ENCODE measurements at places on chromosomes 2 and 18.

- DNase-seq = peak; percentile 88
These were observed 27.3 kb upstream of the NTSR2 start for GRCh38 chr2:11697103-11697871.

- DNase-seq = no peak
These were observed 163.1 kb downstream of the TMEM18 start for GRCh38 chr2:513981-514706.

DNA sequence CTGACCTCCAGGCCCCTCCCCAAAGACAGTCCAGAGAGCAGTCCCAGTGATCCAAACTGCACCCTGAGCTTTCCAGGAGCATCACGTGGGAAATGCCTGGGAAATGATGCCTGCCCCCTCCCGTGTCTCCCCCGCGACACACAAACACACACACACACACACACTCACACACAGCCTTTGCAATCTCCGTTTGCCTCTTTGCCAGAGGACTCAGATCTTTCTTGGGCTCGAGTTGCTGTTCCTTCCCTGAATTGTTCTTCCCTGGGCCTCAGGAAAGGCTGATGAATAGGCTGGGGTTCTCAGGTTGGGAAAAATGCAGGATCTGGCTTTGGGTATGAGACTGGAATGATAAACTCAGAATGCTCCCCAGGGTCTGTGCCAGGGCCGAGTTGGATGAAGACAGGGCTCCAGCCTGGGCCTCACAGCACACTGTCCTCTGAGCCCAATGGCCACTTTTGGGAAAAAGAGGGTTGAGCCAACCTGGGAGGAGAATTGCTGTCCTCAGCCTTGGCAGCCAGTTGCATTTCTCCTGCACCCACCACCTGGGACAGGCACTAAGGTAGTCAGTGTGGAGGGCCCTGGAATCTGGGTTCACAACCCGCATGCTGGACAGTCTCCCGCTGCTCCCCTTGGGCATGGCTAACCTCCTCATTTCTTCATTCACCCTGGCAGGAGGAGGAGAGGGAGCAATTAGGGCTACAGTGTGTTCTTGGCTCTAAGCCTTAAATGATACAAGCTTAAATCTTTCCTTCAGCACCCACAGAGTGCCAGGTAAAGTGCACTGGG, 43.9 kb upstream of the ATP6V1B1 start:
- no peak for DNase-seq

- DNase-seq = no peak
These were observed 374.3 kb downstream of the TMX3 start for GRCh38 chr18:68340606-68341005.

DNA sequence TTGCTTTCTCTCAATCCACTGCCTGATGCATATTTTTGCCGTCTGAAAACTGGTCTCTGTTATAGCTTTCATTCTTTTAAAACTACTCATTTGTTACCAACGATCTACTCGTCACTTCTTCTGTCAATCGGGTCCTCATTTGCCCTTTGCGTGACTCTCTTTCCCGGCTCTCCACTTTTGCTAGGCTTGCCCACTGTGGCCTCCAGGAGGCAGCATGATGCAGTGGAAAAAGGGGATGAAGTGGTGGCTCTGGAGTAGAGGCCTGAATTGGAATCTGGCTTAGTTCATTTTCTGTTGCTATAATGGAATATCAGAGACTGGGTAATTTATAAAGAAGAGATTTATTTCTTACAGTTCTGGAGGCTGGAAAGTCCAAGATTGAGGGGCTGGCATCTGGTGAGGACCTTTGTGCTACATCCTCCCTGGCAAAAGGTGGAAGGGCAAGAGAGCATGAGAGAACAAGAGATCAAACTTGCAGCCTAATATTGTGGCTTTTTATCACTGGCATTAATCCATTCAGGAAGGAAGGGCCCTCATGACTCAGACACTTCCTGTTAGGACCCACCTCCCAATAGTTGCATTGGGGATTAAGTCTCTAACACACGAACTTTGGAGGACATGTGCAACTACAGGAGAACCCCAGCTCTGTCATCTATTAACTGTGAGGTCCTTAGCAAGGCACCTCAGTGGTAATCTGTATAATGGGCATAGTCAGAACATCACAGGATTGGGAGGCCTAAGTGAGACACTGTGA, 15.4 kb downstream of the GDF7 start:
- no peak for DNase-seq

DNA sequence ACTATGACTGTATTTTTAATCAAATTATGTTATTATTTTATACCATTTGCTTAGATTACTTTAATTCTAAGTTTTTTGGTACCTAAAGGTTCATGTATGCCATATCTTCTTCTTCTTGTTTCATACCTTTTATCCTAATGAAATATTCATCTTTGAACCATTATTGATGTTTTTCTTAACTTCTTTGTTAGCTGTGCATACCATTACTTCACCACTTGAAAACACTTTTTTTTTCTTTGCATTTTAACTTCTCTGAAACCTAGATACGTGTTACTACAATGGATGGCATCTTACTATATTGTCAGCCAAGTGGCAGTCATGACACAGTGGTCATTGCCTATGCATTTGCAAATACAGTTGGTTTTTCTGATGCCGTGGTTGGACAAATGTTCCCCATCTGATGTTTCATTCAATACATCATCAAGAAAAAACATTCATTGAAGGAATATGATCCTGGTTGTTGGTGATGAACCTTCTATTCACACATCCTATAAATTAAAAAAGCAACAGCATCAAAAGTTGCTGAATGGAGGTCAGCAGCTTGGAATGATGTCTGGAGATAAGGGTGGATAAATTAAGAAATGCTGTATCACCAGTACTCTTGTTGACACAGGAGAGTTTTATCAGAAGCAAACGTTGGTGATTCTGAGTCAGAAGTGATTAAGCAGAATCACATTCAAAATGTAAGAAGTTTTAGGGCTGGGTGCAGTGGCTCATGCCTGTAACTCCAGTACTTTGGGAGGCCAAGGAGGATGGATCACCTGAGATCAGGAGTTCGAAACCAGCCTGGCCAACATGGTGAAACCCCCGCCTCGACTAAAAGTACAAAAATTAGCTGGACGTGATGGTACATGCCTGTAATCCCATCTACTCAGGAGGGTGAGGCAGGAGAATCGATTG, 7.4 kb downstream of the IL36A start:
- no peak for DNase-seq

DNA sequence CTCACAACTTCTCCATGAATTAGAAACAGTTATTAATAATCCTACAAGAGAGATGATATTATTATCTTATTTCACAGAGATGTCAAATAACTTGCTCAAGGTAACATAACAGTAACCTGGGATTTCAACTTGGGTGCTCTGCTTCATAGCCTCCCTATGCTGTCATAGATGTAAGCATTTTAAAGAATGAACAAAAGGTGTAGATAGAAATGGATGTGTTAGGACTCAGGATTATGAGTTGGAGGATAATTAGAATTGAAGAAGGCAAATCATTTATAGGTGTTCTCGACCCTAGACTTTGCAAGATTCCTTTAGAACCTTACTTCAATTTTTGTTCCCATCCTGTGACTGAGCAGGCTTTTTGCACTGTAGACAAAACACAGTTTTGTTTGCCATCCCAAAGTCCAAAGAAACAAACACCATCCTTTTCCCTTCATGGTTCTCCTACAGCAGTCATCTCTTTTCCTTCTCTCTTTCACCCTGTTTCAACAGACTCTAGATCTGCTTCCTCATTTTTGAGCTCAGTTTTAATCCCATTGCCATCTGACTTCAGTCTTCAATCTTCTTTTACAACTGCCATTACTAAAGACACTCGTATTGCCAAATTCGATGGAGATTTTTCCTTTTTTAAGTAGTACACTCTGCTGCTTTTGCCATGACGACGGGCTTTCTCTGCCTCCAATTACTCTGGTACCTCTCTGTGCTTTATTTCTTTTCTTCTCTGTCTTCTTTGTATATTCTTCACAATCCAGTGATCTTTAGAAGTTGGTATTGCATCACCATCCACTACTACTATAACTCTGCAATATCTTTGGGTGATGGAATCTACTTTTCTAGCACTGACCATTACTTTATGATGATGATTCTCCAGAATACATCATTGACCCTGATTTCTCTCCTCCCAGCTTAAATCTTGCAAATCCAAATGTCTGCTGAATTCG, 4.5 kb downstream of the HNMT start:
- peak; percentile 78 for DNase-seq

DNA sequence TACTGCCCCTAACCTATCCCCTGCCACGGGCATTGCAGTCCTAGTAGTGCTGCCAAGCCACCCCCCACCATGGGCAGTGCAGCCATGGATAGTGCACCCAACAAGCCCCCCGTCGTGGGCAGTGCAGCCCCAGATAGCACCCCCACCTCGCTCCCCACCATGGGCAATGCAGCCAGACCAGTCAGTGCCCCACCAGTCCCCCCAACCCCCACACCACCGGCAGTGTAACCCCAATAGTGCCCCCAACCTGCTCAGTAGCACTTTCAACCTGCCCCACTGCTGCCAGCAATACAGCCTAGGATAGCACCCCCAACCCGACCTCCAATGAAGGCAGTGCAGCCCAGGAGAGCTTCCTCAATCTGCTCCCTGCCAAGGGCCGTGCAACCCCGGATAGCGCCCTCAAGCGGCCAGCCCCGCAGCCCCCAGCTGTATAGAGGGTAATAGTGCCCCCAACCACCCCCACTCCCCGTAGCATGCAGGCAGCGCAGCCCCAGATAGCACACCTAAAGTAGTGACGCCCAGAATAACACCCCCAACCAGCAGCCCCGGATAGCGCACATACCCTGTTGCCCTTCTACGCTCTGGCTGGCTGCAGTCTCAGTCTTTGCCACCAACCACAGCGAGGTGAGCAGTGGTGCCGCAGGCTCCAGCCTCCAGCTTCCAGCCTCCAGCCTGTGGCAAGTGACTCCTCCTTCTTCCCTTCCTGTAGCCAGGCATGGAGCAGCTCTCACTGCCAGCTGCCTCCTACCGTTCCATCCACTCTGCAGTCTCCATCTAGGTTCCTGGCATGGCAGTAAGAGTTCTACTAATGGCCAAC, 45.4 kb upstream of the ANKRD62 start:
- no peak for DNase-seq

GRCh38 chr2:122705746-122706145, 950.3 kb downstream of the TSN start:
- no peak for DNase-seq

DNA sequence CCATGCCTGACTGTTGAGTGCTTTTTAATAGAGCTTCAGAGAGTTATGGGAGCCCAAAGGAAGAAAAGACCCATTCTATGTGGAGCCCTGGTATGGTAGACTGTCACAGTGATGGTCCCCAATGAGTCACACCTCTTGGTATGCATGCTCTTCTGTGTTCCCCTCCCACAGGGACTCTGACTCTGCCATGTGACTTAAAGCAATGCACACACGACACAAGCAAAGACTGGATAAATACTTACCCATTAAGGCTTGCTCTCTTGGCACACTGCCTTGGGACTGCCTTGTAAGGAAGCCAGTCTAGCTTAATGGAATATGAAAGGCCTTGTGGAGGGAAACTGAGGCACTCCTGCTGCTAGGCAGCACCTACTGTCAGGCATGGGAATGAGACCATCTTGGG, 16.7 kb upstream of the DTNB start:
- no peak for DNase-seq

DNA sequence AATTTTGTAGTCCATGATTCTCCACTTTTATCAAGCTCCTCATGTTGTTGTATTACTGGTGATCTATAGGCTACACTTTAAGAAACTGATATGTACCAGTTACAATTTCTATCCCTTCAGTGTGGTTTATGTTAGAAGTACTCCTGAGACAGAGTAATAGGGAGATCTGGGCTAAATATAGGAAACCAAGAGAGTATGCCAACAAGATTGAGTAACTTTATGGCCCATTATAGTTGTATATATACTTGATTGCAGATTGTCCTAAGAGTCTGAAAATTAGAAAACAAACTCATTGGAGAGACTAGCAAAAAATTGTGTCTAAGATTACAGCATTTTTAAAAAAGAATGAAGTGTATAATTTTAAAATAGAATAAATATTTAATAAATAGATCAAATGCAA, 605.6 kb downstream of the XIRP2 start:
- no peak for DNase-seq

GRCh38 chr2:191565647-191566198, 112.2 kb upstream of the NABP1 start:
- DNase-seq = peak; percentile 43

DNA sequence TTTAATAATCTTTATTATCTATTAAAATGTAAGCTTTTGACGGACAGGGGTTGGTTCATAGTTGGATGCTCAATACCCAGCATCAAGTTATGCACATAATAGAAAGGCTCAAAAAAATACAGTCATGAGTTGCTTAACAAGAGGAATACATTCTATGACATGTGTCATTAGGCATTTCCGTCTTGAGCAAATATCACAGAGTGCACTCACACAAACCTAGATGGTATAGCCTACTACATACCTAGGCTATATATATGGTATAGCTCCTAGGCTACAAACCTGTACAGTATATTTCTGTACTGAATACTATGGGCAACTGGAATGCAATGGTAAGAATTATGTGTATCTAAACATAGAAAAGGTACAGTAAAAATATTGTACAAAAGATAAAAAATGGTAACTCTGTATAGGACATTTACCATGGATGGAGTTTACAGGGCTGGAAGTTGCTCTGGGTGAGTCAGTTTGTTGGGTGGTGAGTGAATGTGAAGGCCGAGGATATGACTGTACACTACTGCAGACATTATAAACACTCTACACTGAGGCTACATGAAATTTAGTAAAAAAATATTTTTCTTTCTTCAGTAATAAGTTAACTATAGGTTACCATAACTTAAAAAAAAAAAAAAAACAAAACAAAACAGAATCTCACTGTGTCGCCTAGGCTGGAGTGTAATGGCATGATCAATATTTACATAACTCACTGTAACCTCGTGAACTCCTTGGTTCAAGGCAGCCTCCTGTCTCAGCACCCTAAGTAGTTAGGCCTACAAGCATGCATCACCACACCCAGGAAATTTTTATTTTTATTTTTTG, 201.2 kb downstream of the NBAS start:
- DNase-seq = no peak

- DNase-seq = no peak
These were observed 356.1 kb downstream of the SS18 start for GRCh38 chr18:25734336-25734735.

DNA sequence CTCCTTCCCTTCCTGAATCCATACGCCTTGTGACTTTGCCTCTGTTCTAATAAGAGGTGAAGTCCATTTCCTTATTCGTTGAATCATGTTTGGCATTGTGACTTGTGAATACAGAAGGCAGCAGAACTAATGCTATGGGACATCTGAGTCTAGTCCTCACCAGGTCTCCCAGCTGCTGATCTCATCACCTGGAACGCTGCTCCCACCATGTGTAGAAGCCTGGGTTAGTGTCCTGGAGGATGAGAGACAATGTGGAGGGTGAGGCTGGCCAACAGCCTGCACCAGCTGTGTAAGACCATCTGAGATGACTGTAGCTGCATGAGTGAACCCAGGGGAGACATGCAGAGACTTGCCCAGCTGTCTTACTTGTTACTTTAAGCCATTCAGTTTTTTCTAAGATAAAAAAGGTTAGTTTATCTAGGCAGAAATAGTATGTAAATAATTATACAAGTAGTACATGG, 3.5 kb upstream of the HAAO start:
- DNase-seq = no peak

- no peak for DNase-seq
These were observed 451.3 kb upstream of the VWC2L start for GRCh38 chr2:213959589-213959988.

- DNase-seq = peak; percentile 43
These were observed 1.1 kb upstream of the SPAST start for GRCh38 chr2:32061973-32062861.

All from CD14-positive monocyte (primary cell).